ENCODE measurements at places on chromosomes 3 and 15. TPM values are rescaled to one million over a fixed set of nuclear protein-coding genes. Genes with fewer than 3 reads are reported as not detected.

RAB6B gene
- 2.6 TPM for total RNA-seq

CELSR3 gene
- 14.2 TPM for total RNA-seq

BNC1 gene
- total RNA-seq: not detected

ALPK3 gene
- total RNA-seq: 0.46 TPM

CD86 gene
- 2.4 TPM for total RNA-seq

AADACL2 gene
- total RNA-seq: not detected

AGBL1 gene
- not detected for total RNA-seq

CPN2 gene
- not detected for total RNA-seq

CHCHD4 gene
- total RNA-seq: 14.7 TPM

RASGRP1 gene
- total RNA-seq: 183 TPM

CCR3 gene
- not detected for total RNA-seq

DNA sequence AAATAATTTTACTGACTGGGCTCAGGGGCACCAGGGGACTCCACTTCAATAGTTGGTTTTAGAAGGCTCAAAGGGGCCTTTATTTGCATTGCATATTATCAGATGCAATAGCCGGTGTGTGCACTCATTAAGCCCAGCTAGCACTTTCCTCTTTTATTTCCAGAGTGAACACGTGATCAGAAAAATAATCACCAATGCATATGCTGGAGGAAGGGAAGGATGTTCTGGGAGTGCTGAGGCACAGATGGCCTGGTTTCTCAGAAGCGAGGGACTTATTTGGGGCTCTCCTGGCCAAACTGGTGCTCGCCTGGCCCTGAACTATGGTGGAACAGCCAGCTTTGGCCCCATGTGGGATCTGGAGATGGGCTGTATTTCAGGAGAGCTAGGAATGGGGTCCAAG lies 60.4 kb upstream of the SEC13 start:
- no peaks in the 10 kb centered on the region for H3K36me3 ChIP-seq
- H3K27ac ChIP-seq: no peak overlapping the region
- no peaks in the 10 kb centered on the region for H3K4me1 ChIP-seq

DNA sequence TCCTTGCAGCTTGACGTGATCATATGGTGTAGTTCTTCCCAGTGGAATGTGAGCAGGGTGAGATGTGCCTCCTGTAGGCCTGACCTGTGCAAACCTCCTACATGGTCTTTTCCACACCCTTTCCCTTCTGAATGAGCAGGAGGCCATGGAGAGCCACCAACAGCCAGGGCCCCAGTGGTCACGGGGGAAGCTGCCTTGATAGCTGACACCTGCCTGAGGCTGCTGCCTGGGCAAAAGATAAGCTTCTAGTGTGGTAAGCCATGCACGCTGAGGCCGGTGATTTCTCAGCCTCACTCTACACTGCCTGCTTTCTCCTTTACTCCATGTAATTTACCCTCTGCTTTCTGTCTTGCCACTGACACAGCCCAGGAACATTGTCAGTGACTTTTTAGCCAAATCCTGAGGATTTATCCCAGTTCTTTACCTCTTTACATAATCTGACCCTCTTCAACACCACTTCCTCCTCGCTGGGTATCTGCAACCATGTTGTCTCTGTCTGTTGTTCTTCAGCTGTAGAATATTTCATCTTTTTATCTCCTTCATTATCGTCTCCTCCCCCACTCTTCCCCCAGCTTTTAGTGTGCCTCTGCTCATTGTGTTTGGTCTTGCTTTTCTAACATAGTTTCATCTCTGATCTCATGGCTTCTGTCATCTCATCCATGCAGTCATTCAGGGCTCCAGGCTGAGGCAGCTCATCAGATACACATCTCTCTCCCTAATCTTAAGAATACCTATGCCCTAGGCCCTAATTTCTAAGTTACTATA lies 11.2 kb upstream of the KBTBD12 start:
- no peak overlapping the region for H3K4me3 ChIP-seq
- peaks cover 8% of the 10 kb centered on the region for H3K27me3 ChIP-seq
- no peak for DNase-seq

- no peak overlapping the region for H3K4me3 ChIP-seq
- no peaks in the 10 kb centered on the region for H3K4me1 ChIP-seq
- no peaks in the 10 kb centered on the region for H3K36me3 ChIP-seq
These were observed 80.9 kb downstream of the PEX5L start for GRCh38 chr3:179955809-179956208.

DNA sequence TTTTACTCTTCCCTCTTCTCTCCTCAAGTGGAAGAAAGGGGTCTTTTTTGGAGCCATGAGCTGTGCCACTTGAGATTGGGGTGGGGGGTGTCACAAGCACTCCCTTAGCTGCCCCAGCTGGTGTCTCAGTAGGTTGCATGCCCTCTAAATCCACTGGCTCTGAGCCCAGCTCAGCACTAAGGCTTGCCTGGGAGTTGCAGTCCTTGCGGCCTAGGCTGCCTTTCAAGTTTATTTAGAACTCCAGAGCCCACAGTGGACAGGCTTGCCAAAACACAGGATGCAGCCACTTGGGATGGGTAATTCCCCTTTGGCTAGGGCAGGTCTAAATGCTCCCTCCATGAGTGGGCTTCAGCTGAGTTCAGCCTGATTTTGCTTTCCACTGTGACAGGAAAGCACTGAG lies 24.7 kb downstream of the C3orf20 start:
- H3K4me3 ChIP-seq: no peak overlapping the region
- no peak overlapping the region for H3K27ac ChIP-seq
- no peaks in the 10 kb centered on the region for H3K36me3 ChIP-seq
- no peak for DNase-seq

DNA sequence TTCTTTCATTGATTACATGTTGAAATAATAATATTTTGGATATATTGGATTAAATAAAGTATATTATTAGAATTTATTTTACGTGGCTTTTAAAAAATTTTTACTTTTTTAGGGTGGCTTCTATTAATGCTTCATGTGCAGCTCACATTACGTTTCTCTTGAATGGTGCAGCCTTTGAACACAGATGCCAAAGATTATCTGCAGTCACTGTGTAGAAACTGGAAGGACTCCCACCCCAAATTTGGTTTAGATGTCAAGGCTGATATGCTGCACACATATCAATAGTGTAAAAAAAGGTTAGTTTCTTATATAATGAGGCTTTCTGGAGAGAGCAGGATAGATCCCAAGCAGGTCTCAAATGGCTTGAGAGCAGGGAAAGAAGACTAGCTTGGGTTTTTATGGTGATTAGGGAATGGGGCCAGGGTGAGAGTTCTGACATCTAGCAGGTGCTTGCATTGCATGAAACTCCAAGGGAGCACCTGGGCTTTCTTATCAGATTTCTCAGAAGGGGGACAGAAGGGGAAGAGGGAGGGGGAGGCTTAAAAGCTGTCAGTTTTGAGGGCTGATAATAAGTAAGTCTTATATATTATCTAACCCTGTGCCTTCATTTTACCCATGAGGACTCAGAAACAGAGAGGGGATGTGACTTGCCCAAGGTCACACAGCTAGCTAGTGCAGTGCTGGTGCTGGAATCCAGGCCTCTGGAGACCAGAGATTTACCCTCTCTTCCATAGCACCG lies 89.6 kb downstream of the CHST2 start:
- no peak overlapping the region for H3K27ac ChIP-seq
- no peaks in the 10 kb centered on the region for H3K36me3 ChIP-seq
- H3K4me1 ChIP-seq: peaks cover 13% of the 10 kb centered on the region
- DNase-seq: no peak
- H3K27me3 ChIP-seq: no peaks in the 10 kb centered on the region
- H3K4me3 ChIP-seq: no peak overlapping the region

DNA sequence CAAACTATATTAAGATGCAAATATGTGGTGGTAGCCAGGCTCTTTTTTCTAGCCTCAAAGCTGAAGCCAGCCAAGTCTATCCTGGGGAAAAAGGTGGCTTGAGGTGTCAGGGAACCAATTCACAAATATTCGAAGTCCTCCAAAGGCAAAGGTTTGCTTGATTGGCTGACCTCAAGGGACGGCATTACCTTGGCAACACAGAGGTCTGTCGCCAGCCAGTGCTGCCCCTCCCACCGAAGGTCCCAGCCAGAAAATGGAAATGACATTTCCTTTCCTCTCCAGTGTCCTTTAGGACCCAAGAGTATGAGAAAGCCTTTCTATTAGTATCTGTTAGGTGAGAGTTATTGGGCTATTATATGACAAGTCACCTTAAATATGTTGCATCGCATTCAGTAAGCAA lies 96.0 kb upstream of the LIMD1 start:
- no peaks in the 10 kb centered on the region for H3K36me3 ChIP-seq
- DNase-seq: no peak
- H3K4me1 ChIP-seq: peaks cover 8% of the 10 kb centered on the region
- H3K4me3 ChIP-seq: no peak overlapping the region

GRCh38 chr3:172449466-172450149 lies 1.4 kb upstream of the GHSR start:
- H3K27ac ChIP-seq: no peak overlapping the region
- H3K4me1 ChIP-seq: peaks cover 32% of the 10 kb centered on the region
- H3K36me3 ChIP-seq: peaks cover 3% of the 10 kb centered on the region
- peak; percentile 4 for DNase-seq

DNA sequence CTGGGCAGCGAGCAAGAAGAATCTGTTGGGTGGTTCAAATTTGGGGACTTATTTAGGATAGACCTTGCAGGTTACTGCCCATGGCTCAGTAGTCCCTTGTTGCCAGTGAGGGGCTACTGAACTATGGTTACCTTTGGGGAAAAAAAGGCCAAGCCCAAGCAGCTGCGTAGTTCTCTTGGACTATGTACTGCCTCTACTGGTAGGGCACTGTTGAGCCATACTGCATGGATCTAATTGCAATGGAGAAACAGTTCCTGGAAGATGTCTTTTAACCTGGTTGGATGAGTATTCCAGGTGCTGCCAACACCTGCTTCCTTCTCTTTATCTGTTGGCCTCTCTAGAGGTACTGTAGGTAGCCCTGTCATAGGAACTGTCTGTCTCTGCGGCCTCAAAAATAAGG lies 671.9 kb upstream of the CBLB start:
- H3K27ac ChIP-seq: no peak overlapping the region
- peaks cover 29% of the 10 kb centered on the region for H3K36me3 ChIP-seq
- peaks cover 15% of the 10 kb centered on the region for H3K27me3 ChIP-seq
- no peak overlapping the region for H3K4me3 ChIP-seq
- DNase-seq: no peak
- H3K4me1 ChIP-seq: no peaks in the 10 kb centered on the region

DNA sequence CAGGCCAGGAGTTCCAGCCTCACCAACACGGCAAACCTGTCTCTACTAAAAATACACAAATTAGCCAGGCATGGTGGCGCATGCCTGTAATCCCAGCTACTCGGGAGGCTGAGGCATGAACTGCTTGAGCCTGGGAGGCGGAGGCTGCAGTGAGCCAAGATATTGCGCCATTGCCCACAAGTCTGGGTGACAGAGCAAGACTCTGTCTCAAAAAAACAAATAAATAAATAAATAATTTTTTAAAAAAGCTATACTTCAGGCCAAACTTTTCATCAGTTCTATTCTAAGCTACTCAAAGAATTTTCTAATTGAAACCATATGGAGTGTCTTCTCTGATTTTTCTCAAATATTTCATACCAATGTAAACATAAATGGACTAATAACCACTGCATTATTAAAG lies 43.5 kb downstream of the PHC3 start:
- no peaks in the 10 kb centered on the region for H3K27me3 ChIP-seq
- no peak for DNase-seq
- H3K4me3 ChIP-seq: no peak overlapping the region

DNA sequence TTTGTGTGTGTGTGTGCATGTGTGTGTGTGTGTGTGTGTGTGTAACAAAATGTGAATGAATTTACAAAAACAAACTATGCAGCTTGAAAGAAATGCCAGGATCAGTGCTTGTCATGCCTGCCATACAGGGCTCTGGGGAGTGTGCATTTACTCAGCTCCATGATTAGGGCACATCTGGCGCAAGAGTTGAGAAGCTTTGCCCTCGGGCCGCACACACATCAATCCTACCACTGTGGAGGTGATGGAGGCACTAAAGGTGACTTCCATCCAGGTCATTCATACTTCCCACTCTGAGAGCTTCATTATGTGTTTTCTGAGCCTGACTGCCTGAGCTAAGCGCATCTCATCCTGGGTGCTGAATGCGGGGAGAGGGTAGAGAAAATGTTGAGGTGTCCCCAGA lies 72.0 kb upstream of the ZBED2 start:
- DNase-seq: no peak
- H3K4me1 ChIP-seq: peaks cover 59% of the 10 kb centered on the region
- no peaks in the 10 kb centered on the region for H3K27me3 ChIP-seq

GRCh38 chr15:66233487-66234415 lies 19.8 kb downstream of the MEGF11 start:
- H3K27ac ChIP-seq: no peak overlapping the region
- H3K36me3 ChIP-seq: no peaks in the 10 kb centered on the region
- H3K4me1 ChIP-seq: no peaks in the 10 kb centered on the region
- H3K27me3 ChIP-seq: peaks cover 5% of the 10 kb centered on the region
- no peak overlapping the region for H3K4me3 ChIP-seq
- DNase-seq: no peak

GRCh38 chr3:149217347-149217746 lies 4.3 kb downstream of the CP start:
- H3K27me3 ChIP-seq: peaks cover 6% of the 10 kb centered on the region
- H3K36me3 ChIP-seq: no peaks in the 10 kb centered on the region
- no peak for DNase-seq
- H3K4me3 ChIP-seq: no peak overlapping the region
- H3K27ac ChIP-seq: no peak overlapping the region

- no peaks in the 10 kb centered on the region for H3K27me3 ChIP-seq
- H3K4me3 ChIP-seq: peak overlapping the region; percentile 69
- peaks cover 31% of the 10 kb centered on the region for H3K4me1 ChIP-seq
These were observed 31.7 kb upstream of the SUCLG2 start for GRCh38 chr3:67686069-67686468.

DNA sequence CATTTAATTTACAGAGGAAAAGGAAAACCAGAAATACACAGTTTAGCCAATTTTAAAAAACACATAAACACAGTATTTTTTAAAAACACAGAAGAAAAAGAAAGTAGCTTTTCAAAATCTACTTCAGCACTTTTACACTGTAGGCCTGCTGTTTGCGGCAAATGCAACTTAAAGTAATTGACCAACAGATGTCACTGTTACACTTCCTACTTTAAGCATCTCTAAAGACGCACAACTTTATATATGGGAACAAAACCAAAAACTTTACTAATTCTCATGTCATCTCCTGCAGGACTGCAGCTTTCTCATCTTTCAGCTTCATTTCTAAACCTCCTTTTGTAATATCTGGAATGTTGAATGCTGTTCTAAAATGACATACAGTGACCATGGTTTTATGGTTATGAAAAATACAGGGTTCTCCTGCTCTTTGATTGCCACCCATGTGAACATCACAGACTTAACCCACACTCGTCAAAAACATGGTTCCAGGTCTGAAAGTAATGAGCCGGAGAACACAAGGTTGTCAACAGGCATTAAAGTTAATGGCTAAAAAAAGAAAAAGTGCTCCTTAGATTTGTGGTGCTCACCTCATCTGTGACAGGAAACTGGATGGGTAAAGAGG lies 107.9 kb downstream of the FMN1 start:
- peaks cover 17% of the 10 kb centered on the region for H3K4me1 ChIP-seq
- H3K27ac ChIP-seq: no peak overlapping the region
- no peak overlapping the region for H3K4me3 ChIP-seq
- no peaks in the 10 kb centered on the region for H3K36me3 ChIP-seq
